ENCODE measurements at places on chromosomes 5 and 9.

DNA sequence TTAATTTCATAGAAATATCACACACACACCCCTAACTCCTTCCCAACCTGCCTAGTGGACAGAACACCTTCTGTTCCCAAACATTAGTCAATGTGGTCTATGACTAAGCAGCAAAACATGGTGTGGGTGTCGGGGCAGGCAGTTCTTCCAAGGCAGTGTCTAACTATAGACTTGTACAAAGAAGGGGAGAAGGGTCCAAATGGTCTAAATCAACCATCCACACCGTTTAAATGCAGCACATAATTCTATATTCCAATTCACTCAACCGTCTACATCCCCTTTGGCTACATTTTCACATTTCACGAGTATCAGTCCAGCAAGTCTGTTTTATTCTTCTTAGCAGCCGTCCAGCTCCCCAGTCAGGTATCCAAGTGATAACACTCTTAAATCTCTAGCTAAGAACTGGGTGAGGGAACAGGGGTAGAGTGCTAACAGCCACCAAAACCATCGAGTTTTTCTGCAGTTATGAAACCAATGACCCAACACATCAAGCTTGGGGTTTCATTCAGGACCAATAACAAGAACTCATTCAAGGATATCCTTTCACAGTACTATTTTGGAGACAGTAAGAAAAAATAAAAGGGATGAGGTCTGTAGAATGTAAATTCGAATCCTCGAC lies 3.3 kb downstream of the ZNF608 start:
- H3K36me3 ChIP-seq = no peaks in the 10 kb centered on the region
- H3K4me1 ChIP-seq = peaks cover 87% of the 10 kb centered on the region
- H3K27ac ChIP-seq = peak overlapping the region; percentile 80
- peak overlapping the region; percentile 78 for H3K4me3 ChIP-seq
- H3K27me3 ChIP-seq = no peaks in the 10 kb centered on the region
- DNase-seq = no peak

- H3K36me3 ChIP-seq = peaks cover 4% of the 10 kb centered on the region
- H3K4me1 ChIP-seq = no peaks in the 10 kb centered on the region
- peak overlapping the region; percentile 68 for H3K4me3 ChIP-seq
- H3K27ac ChIP-seq = no peak overlapping the region
- H3K27me3 ChIP-seq = no peaks in the 10 kb centered on the region
Measured at GRCh38 chr5:150945486-150945885, 40.7 kb upstream of the ZNF300 start.

DNA sequence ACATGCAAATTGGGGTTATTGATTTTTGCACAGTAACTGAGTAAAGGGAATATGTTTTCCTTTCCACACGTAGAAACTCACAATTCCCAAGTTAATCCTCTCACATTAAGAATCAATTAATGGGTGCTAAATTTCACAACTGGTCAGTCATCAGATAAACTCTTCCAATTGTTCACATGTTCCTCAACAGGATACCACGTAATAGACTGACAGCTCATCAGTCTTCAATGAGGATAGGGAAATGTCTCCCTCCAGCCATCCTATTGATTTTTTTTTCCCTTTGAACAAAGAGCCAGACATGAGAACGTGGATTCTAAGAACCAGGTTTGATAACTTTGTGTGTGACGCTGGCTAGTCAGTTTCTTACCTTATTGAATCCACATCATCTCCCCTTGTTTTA lies 768 bp upstream of the CER1 start:
- H3K4me1 ChIP-seq = no peaks in the 10 kb centered on the region
- DNase-seq = no peak
- H3K36me3 ChIP-seq = no peaks in the 10 kb centered on the region
- no peak overlapping the region for H3K27ac ChIP-seq
- no peaks in the 10 kb centered on the region for H3K27me3 ChIP-seq

- no peaks in the 10 kb centered on the region for H3K36me3 ChIP-seq
- DNase-seq = no peak
- no peak overlapping the region for H3K4me3 ChIP-seq
- H3K4me1 ChIP-seq = no peaks in the 10 kb centered on the region
- no peaks in the 10 kb centered on the region for H3K27me3 ChIP-seq
Measured at GRCh38 chr5:20020247-20020646, 32.2 kb upstream of the CDH18 start.

DNA sequence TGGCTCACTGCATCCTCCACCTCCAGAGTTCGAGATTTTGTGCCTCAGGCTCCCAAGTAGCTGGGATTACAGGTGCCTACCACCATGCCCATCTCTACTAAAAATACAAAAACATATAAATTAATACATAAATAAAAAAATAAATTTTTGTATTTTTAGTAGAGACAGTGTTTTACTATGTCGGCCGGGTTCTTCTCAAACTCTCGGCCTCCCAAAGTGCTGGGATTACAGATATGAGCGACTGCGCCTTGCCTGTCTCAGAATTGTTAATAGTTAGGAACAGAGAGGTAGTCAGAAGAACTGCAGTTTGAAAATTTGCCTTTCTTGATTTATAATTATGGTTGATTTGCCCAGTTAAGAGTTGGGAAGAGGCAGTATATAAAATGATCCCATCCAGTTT lies 2.8 kb downstream of the ATP6V1G1 start:
- H3K4me3 ChIP-seq = peak overlapping the region; percentile 87
- H3K36me3 ChIP-seq = peaks cover 20% of the 10 kb centered on the region
- no peak for DNase-seq
- peaks cover 40% of the 10 kb centered on the region for H3K4me1 ChIP-seq
- no peaks in the 10 kb centered on the region for H3K27me3 ChIP-seq
- H3K27ac ChIP-seq = peak overlapping the region; percentile 96

DNA sequence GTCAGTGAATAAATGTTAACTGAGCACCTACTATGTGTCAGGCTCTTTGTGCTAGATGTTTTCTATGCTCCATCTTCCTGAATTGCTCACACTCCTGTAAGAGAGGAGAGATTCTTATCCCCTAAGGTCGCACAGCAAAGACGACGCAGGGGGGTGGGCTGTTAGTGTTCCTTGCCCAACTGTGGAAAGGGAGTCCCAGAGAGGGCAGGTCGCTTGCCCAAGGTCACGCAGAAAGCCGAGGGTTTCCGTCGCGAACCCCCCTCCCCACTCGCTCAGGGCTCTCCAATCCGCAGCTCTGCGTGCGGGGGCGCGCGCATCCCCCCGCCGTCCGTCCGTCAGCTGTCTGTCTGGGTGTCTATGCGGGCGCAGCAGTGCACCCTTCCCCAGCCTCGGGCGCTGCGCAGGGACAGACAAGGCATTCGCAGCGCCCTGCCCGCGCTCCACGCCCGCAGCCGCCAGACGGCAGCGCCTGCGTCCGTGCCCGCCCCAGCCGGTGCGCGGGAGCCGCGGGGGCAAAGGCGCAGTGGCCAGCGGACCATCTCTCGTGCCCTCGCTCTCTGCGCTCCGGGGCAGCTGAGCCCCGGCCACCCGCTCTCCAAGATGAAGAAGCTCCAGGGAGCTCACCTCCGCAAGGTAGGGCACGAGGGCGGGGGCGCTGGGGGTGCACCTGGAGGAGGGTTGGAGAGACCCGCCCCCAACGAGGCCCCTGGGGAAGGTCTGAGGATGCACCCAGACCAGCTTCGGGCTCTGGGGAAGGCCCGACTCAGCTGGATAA lies at the start of gene SLC6A7:
Gene SLC6A7, plus strand, starts transcription at position 335 of the 775 bp plus-strand sequence. Its CDS starts 266 bp downstream, at position 601.
- peaks cover 10% of the 10 kb centered on the region for H3K4me1 ChIP-seq
- peaks cover 74% of the 10 kb centered on the region for H3K27me3 ChIP-seq
- no peaks in the 10 kb centered on the region for H3K36me3 ChIP-seq
- H3K27ac ChIP-seq = no peak within 1 kb of the TSS
